OCI-LY7 (cell line): ENCODE measurements at places on chromosomes 13 and 19.
A peak's percentile ranks its signal among the peaks of the same experiment; 100 is the strongest.

DNA sequence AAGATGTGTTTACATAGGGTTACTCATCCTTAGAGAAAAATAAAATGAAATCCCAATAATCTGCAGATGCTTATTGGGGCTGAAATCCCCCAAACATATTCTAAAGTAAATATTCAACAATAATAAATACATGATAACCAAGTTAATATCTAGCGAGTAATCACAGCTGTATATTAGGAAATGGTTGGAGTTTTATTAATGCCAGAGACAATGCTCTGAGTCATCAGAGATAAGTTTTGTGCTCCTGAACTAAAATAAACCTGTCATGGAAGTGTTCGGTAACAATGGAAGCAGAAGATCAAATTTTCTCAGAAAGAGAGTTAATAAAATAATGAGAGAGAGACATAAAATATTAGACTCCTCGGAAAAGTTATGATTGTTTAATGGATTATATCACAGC is 31.4 kb downstream of the FLT1 start:
- DNase-seq, result no peak

GRCh38 chr19:23539499-23539898 is 144.2 kb upstream of the ZNF91 start:
- no peak for DNase-seq

GRCh38 chr13:48828962-48829411 is 146.7 kb upstream of the FNDC3A start:
- peak; percentile 50 for DNase-seq

- DNase-seq, result no peak
These were observed 30.7 kb downstream of the PDS5B start for GRCh38 chr13:32616883-32617511.

GRCh38 chr13:21747456-21747855 is 76.6 kb downstream of the FGF9 start:
- no peak for DNase-seq

DNA sequence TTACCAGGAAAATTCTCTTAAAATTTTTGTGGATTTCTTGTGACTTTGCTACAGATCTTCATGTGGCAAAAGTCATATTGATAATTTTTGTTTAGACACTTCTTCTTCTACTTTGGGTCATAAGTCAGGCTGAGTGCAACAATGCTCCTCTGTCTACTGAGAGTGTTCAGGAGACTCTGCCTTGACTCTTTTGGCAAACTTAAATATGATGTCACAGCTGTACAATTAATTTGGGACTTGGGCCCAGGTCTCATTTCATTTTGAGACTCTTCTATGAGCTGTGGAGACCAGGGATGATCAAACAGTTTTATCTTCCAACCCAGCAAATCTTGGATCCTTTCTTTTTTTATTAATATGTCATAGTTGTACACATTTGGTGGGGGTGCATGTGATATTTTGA is 19.7 kb upstream of the IPO5 start:
- DNase-seq, result no peak

GRCh38 chr13:51628059-51628852 is 44.0 kb downstream of the WDFY2 start:
- no peak for DNase-seq

DNA sequence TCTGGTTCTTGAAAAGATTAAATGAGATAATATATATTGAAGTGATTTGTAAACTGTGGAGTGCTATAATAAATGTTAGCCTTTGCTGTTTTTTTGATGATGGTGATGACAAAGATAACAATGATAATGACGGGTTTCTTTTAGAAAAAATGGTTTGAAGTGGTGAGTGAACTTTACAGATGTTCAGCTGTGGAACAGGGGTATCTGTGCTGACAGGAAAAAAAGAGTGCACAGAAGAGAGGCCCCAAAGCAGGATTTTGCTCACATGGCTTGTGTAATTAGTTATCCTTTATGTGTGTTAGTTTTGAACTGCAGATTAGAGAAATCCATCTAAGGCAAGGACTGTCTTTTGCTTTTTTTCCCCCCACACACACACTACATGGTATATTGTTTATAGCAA is 119.2 kb downstream of the CYSLTR2 start:
- no peak for DNase-seq

DNA sequence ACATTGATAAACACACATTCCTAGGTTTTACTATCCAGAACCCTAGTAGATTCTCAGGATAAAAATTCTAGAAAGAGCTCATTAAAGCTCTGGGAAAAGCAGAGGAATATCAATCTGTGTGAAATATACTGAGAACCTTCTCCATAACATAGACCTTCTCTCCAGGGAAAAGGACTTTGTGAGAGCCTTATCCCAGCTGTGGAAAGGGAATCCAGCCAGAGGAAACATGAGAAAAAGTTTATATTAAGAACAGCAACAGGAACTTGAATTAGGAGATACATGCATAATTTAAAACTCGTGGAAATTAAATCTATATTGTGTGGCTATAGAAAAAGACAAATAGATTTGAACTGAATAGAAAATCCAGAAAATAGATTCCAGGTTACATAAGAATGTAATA is 1639.9 kb downstream of the EFNB2 start:
- no peak for DNase-seq

- DNase-seq, result no peak
These were observed 1295.1 kb downstream of the EFNB2 start for GRCh38 chr13:105240371-105240770.

- no peak for DNase-seq
These were observed 8.6 kb upstream of the BCAT2 start for GRCh38 chr19:48819366-48819816.

DNA sequence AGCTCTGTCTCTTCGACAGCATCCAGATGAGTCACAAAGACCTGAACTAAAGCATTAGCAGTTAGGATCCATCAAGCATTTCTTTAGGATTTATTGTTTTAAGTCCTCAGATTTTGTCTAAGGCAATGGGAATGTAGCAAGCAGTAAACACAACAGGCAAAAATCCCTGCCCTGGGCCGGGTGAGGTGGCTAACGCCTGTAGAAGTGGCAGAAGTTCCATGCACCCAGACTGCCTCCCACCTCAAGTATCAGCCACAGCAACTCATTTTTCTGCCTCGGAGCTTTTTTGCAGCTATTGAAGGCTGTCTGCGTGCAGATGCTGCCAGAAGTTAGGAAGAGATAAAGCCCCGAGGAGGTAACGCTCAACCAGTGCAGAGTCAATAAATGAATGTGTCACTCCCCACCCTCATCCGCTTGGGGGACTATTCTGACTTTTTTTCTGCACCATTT is 47.1 kb upstream of the MRI1 start:
- no peak for DNase-seq

DNA sequence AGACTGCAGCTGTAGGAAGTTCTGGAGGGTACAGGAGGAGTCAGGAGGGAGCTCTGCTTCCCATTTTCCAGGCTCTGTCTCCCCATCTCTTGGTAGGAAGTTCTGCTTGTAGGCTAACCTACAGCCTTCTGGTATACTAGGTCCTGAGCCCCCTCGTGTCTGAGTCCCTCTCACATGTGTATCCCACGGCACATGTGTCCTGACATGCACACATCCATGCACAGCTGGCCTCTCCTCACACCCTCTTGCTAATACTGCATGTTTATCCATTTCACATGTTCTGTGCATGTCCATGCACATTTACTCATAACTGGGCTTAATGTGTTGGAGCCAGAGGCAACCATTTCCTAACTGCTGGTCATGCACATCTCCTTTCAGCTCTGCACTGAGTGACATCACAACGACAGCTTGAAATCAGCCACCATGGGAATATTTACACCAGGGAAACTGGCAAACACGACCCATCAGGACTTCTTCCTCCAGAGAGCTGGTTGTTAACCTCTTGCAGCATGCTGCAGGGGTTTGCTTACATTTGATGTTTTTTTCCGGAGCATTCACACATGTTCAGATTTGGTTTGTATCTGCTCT is 3.0 kb downstream of the CD209 start:
- no peak for DNase-seq

DNA sequence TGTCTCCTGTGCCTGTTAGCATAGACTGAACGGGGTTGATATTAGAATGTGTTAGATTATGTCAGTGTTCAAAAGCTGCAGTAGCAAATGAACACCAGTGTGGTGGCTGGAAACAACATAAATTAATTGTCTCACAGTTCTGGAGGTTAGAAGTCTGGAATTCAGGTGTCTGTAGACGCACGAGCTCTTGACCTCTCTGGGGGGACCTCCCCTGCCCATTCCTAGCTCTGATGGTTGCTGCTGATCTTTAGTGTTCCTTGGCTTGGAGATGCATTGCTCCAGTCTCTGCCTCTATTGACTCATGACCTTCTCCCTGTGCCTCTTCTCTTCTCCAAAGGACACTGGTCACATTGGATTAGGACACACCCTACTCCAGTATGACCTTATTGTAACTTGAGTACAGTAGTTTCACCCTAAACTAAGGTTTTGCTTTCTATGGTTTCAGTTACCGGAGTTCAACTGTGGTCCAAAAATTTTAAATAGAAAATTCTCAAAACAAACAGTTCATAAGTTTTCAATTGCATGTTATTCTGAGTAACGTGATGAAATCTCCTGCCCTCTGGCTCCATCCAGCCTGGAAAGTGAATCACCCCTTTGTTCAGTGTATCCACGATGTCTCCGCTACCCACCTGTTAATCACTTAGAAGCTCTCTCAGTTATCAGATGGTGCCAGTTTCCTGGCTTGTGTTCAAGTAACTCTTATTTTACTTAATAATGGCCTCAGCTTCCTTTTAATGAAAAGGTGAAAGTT is 273.2 kb downstream of the MYO16 start:
- no peak for DNase-seq

GRCh38 chr13:24159357-24159756 is 1.2 kb upstream of the SPATA13 start:
- no peak for DNase-seq

GRCh38 chr19:34393031-34393430 is 11.2 kb upstream of the PDCD2L start:
- no peak for DNase-seq

DNA sequence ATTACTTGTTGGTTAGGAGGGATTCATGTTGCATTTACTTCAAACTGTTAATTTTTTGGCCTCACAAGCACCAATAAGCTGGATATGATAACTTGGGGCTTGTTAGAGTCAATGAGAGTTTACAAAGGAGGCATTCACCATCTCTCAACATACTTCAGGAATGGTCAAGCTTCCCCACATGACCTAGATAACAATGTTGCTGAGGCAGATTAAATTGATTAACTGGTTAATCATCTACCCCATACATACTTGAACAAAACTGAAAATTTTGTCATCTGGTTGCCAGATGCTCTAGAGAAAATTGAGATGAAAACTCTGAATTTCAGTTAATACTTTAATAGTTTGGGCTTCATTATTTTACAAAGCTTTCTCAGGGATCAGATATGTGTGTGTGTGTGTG is 43.0 kb upstream of the UBL3 start:
- DNase-seq, result no peak

GRCh38 chr19:35074426-35075201 is 33.1 kb downstream of the HPN start:
- DNase-seq, result no peak

DNA sequence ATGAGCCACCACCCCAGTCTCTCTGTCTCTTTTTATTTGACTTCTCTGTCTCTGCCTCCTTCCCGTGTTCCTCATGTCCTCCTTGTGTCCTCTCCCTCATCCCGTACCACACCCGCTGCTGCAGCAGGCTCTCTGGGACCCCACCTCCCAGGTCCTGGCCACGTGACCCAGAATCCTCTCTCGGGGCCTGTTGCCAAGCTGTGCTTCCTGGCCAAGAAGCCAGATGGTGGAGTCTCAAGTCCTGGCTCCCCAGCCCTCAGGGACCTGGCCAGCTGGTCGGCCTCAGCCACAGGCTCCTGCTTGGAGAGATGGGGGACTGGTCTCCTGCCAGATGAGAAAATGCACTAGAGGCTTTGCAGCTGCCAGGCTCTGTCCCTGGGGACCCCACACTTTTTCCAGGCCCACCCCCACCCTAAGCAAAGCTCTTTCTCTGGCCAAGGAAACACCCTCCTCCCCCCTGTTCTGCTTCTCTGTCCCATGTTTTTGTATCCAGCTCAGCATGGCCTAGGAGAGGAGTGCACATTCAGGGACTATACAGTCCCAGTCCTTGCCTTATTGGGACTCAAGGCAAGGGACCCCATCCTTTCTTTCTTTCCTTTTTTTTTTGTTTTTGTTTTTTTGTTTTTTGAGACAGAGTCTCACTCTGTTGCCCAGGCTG is 34.3 kb upstream of the SHKBP1 start:
- DNase-seq, result no peak

DNA sequence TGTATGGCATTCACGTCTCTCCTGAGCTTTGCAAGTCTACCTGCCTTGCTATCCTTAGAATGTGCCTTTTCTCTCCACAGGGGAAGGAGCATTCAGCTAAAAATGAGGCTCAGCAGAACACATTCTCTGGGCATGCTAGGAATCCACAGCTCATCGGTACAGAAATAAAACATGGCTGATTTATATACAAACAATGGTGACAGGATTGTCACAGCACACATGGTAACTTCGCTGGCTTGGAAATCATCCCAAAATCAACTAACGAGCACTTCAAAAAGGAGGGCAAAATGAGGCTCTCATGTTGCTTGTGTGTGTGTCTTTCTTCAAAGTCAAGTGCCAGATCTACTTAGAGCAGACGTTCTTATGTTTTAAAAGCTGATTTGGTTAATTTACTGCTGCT is 373.0 kb downstream of the FGF14 start:
- DNase-seq, result no peak

GRCh38 chr19:47673426-47673825 is 39.8 kb upstream of the EHD2 start:
- DNase-seq, result no peak

DNA sequence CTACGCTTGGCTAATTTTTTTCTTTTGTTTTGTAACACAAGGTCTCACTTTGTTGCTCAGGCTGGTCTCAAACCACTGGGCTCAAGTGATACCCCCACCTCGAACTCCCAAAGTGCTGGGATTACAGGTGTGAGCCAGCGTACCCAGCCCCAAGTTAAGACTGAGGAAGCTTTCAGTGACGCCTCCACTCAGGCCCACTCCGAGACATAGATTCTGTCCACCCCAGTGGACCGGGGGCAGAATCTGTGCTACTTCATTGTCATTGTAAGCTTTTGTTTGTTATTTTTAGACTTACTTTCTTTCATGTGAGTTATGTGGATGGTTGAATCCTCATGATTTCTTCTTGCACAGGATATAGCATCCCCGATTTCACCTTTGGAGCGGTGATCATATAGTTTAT is 156.9 kb upstream of the TSHZ3 start:
- no peak for DNase-seq
